H1 (cell line): ENCODE measurements at places on chromosomes 3 and 15. TPM values are rescaled to one million over a fixed set of nuclear protein-coding genes. Genes with fewer than 3 reads are reported as not detected.

DNA sequence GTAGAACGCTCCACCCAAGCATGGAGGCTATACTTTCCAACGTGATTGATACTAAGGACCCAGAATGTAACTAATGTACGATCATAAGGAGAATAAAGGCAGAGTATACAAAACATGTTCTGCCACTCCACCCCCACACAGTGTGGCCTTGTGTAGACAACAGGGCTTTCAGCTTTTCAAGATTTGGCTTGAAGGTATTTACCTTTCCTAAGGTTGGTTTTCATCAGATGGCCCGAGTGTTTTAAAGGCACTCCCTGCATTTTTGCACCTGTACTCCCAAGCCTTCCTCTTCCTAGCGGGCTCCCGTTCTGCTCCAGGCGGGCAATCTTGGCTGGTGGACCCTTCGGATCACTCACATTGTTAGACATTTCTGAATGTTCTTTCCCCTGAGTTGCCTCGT lies 4.6 kb downstream of the SATB1 start:
- DNase-seq = no peak

- DNase-seq = no peak
Measured at GRCh38 chr3:114879059-114880031, 267.7 kb downstream of the ZBTB20 start.

DNA sequence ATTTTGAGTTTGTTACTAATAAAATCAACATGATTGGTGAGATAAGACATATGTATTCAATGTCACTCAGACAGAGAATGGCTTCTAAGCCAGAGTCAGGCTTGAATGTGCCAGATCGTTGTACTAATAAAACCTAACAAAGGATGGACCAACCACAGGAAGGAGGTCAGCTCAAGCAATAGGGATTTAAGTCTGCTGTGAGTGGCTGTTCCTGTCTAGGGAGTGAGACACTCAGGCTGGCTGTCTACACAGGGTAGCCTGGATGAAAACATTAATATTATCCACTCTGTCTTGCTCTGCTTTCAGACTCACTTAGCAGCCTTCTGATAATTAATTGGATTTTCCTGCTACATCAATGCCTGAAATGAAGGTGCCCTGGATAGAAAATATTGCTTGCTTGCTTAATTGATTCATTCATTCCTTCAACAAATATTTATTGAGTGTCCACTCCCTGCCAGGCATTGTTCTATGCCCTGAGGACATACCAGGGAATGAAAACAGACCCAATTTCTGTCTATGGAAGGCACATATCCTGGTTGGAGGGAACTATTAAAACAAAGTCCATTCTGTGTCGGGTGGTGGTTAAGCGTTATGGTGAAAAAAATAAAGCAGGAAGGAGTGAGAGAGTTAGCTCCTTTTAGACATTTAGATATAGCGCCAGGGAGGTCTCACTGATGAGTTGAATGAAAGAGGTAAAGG lies 239.4 kb downstream of the CHST2 start:
- no peak for DNase-seq

GRCh38 chr3:189826566-189826965 lies 195.4 kb downstream of the TP63 start:
- DNase-seq = no peak

DNA sequence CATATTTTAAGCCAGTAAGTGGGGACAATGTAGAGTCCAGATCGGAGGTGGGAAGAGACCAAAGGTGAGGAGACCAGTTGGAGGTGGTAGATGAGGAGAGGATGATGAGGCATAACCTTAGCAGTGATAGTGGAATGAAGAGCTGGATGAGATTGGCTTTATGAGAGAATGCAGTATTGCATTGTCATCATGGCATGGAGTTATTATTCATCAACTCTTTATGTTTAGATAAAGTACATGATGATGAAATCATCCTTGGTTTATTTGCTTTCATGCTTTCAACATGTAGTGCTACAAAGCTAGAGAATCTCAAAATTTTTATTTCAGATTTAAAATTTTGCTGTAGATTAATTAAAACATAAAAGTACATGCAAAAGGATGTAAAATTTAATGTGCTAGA lies 64.0 kb downstream of the PPM1L start:
- no peak for DNase-seq

DNA sequence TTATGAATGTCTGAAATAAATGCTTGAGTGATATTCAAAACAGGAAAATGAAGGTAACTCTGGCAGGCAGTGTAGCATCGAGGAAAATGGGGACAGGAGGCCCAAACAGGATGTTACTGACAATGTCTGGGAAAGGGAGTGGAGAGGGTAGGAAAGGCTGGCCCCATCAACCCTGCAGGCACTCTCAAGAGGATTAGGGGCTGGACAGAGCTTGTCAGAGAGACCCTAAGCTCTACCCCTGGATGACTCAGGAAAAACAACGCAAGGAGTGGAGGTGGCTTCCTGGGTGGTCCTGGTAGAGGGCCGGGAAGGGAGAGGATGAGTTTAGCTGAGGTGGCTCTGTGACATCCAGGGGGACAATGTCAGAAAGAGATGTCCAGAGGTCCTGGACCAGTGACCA lies 106.0 kb downstream of the RYK start:
- no peak for DNase-seq

- DNase-seq = no peak
Measured at GRCh38 chr15:88526247-88526879, 20.1 kb downstream of the DET1 start.

- DNase-seq = no peak
Measured at GRCh38 chr3:102024270-102024904, 175.1 kb downstream of the NFKBIZ start.

DNA sequence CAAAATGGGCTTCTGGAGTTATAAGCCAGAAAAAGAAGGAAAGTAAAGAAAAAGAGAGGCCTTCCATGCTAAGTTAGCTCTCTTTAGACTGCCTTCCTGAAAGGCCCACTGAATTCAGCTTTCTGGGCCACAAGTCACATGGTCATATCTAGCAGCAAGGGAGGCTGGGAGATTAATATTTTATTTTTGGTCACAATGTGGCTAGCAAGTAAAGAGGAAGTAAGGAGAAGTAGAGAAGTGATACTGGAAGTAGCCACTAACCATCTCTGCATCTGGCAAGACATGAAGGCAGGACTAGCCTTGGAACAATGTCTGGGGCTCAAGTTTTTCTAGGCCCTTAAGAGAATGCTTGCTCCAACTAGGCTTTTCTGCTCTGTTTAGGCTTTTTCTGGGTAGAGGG lies 81.8 kb upstream of the UBE2E1 start:
- DNase-seq = no peak

DNA sequence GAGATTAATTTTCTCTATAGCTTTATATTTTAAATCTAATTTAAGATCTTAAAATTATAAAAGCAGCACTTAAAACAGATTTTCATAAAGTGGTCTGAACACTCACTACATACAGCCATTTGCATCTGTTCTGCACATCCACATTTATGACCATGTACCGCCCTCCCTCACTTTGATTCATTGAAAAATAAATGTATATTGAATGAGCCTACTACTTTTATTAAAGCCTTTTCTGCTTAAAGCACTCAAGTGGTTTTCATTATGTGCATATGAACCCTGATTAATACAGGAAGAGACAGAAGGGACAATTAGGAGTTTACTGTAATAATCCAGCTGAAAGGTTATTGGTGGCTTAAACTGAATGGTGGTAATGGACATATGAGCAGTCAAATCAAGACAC lies 129.4 kb downstream of the DLG1 start:
- no peak for DNase-seq

DNA sequence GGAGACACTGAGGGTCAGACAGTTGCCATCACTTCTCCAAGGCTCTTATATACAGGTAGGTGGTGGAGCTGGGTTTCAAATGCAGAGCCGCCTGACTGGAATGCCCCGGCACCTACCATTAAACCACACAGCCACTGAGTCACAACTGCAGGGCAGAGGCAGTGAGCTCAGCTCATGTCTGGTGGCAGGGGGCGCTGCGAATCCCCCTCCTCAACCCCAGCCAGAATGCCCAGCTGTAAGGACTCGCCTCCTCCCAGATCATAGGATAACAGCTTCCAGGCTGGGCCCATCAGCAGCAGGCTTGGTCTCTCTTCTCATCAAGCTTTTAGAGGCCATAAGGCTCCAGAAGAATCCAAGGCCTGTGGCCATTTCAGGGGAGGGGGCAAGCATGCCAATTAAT lies 26.4 kb downstream of the ADCY5 start:
- no peak for DNase-seq

- no peak for DNase-seq
Measured at GRCh38 chr3:36501616-36502015, 121.3 kb downstream of the STAC start.

DNA sequence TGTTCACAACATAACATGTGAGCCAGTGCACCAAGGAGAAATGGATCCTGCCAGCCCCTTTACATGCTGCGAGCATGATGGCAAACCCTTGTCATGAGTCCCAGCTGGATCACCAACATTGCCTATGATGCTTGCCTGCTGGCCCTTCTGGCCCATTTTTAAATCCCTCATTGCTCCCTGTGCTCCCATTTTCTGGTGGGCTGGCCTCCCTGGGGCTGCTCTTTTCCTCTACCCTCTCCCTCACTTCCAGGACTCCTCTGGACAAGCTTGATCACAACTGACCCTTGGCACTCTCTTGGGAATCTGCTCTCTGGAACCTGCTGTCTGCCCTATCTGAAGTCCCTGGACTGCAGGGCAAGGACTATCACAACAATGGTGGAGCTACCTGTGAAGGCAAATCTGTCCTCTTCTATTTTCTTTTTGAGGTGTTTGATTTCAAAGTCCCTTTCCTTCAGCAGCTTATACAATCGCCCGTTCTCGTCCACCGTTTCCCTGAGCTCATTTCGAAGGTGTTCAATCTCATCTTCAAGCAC lies 16.3 kb downstream of the CCDC13 start:
- peak; percentile 26 for DNase-seq

GRCh38 chr3:147394884-147395225 lies 11.5 kb downstream of the ZIC4 start:
- DNase-seq = no peak

DNA sequence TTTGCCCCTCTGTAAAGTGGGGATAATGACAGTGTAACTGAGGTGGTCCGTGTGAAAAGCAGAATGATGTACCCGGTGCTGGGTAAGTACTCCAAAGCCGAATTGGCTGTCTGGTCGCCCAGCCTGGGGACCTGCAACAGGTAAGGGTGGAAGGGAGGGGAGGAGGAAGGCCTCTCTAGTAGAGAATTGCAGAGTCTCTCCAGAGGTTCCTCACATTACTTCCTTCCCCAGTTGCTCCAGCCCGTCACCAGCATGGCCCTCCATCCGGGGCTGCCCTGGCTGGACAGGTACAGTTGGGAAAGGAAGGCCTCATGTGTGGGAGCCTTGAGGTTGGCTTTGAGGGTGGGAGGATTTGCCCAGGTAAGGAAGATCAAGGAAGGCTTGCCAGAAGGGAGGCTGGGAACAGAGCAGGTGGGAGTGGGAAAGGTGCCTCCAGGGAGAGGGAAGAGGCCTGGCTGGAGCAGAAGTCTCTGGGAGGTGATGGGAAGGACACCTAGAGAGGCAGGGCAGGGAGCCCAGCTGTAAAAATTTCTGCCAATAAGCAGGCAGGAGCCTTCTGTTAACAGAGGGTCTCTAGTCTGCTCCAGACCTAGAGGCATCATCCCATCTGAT lies 1.7 kb upstream of the PSTPIP1 start:
- no peak for DNase-seq

DNA sequence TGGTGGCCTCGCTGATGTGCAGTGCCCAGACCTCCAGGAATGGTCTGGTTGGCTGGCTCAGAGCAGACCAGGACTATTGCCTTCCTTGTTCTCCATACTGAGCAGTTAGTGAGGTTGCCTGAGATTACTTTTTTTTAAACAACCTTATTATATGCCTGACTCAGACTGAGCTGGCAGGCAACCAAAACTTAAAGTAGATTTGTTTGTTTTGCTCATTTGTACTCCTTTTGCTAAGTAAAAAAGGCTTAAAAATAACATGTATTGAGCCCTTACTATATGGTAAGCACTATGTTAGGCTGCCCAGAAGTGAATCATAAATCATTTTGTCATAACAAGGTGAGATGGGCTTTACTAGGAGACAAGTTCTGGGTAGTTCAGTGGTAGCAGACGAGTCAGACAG lies 92.4 kb downstream of the GHSR start:
- DNase-seq = no peak

- no peak for DNase-seq
Measured at GRCh38 chr3:14431917-14432834, 29.8 kb downstream of the SLC6A6 start.

DNA sequence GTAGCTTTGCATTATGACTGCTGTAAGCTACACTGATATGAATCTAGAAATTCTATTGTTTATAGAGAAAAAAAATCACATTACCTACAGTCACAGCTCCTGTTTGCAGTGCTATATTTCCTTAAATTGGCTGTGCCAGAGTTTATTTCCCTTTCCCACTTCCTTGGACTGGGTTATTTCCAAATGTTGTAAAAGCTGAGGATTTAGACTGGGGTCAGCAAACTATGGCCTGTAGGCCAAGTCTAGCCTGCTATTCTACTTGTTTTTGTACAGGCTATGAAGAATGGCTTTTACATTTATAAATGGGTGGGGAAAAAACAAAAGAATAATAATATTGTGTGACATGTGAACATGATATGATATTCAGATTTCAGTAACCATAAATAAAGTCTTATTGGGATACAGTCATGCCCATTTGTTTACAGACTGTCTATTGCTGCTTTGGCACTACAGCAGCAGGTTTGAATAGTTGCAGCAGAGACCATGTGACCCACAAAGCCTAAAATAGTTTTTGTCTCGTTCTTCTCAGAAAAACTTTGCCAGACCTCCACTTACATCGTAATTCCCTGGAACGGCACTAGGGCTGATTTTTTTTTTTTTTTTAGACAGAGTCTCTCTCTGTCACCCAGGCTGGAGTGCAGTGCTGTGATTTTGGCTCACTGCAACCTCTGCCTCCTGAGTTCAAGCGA lies 7.8 kb downstream of the GLDN start:
- DNase-seq = no peak

GRCh38 chr15:42549032-42549491 lies 424 bp downstream of the HAUS2 start:
- no peak for DNase-seq

DNA sequence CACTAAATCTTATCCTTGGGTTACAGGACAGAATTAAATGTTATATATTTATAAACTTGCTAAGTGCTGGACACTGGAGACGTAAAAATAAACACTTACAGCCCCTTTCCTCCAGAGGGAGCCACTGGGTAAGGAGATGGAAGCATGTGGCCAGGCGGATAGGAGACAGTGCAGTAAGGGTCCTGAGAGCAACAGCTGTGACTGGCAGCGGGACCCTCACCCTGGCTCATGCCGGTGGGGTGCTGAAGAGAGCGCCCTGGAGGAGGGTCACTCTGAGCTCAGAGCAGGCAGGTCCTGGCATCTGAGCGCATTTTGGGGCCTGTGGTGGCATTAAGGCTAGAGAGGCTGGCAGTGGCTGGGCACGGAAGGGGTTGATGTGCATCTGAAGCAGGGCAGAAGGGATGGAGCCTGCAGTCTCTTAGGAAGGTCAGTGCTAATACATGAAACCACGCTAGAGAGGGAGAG lies 16.0 kb downstream of the SEC61A1 start:
- DNase-seq = peak; percentile 58

GRCh38 chr3:122146466-122146865 lies 37.0 kb upstream of the CASR start:
- DNase-seq = no peak

Gene STARD9
- 6.0 and 7.0 TPM in 2 replicates for total RNA-seq

Gene LRRN1
- 199 TPM in 2 replicates for total RNA-seq

Gene ZNF502
- 3.5 and 3.8 TPM in 2 replicates for total RNA-seq

Gene DBR1
- total RNA-seq = 18.0 and 18.3 TPM in 2 replicates

Gene MYH15
- total RNA-seq = 0.10 TPM in 1 of 2 replicates, not detected in the other

Gene CCDC13
- not detected in 2 replicates for total RNA-seq

Gene WDR76
- 18.9 and 19.6 TPM in 2 replicates for total RNA-seq

Gene ASB14
- not detected in 2 replicates for total RNA-seq
